Stimulated activated CD8-positive, alpha-beta memory T cell treated with anti-CD3 and anti-CD28 coated beads, Interleukin-2, amount 100 ng/mL, for 1 hour (primary cell): ENCODE measurements at places on chromosomes 11 and 22.
A peak's percentile ranks its signal among the peaks of the same experiment; 100 is the strongest.

DNA sequence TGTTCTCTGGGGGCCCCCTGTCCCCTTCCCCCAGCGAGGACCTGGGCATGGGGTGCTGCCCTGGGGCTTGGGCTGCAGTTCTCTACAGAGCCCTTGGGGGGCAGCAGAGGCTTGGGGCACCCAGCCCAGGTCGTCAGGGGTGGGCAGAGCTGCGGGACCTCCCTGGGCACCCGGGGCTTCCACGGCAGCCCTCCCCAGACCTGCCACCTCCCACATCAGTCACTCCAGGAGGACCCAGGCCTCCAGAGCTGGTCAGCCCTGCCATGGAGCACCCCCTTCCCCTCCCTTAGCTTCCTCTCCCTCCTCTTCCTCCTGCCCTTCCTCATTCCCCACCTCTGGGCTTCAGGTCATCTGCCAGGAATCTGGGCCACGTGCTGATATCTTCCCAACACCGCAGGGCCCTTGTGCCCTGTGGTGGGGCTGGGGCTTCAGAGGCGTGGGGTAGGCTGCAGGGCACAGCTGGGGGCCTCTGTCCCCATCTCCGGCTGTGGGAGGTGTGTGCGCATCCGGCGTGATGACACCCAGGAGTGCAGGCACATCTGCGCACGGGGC lies 5.8 kb downstream of the TSPAN4 start:
- no peak for DNase-seq

- DNase-seq = no peak
Observed at GRCh38 chr11:123371506-123372297, 58.4 kb upstream of the GRAMD1B start.

DNA sequence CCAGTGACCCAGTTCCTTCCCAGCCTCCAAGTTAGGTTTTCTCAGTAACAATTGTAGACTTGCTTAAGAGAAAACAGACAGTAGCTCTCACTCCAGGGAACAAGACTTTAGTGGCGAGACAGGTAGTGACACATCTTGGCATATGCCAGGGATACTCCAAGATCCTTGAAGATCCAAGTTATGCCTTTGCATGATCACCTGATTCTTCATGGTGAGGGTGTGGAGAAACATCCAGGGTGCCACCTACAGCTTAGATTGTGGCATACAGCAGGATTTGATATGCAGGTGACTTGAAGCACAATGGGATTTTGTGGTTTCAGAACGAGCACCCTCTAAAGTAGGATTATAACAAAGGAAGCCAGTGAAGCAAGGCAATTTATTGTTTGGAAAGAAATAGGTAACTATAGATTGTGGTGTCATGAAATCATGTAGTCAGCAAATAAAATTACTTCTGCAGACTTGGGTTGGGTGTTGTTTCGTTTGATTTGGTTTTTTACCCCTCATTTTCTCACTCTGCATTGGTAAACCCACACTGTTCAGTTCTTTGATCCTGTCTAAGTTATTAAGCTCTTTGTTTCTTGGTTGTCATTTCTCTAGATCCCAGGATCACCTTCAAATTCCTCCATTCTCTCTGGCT lies 9.2 kb downstream of the POU2AF3 start:
- no peak for DNase-seq

DNA sequence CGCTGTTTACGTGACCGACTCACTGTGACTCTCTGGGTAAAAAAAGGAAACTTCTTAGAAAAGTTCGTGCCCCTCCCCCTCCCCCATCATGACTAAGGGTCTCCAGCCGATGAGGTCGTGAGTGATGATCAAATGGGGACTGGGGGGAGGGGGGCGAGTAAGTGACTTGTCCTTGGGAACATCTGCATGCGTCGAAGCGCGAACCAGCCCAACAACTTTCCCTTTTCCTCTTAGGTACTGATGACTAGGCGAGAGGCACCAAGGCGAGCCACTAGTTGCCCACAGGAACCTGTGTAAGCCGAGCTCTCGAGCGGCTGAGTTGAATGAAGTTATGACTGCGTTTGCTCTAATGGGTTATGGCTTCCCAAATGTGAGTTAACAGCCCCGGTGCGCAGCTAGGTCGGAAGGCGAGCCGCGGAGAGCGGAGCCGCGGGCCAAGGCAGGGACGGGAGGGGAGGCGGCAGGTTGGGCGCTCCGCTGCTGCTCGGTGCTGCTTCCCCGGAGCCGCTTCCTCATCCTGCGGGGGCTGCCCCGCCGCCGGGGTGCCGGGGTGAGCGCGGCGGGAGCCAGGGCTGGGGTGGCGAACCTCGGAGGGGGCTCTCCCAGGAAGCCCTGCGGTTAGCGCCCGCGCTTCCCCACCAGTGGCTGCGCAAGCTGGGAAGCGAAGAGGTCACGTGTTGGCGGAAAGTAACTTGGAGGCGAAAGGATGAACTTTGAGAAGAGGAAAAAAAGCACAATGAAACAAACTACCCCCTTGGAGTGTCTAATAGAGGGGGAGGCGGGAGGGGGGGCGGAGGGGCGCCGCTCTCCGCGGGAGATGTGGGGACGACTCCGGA lies 22.1 kb upstream of the BDNF start:
- no peak for DNase-seq

DNA sequence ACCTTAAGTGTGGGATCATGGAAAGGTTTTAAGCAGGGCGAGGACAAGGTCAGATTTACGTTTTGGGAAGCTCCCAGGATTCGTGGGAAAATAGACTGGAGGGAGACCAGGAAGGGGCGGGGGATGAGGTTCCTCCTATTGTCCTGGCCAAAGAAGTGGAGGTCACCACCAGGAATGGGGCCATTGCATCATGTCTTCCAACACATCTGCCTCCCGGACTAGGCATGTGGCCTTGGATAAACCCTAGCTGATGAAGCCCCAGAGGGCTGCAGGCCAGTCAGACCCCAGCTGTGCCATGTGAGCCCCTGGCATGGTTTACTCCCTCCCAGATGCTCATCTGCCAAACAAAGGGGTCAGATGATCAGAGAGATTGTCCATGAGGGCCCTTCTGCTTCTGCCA lies 11.5 kb upstream of the YWHAH start:
- DNase-seq = no peak

GRCh38 chr22:30665786-30666185 lies 1.9 kb downstream of the DUSP18 start:
- DNase-seq = no peak

DNA sequence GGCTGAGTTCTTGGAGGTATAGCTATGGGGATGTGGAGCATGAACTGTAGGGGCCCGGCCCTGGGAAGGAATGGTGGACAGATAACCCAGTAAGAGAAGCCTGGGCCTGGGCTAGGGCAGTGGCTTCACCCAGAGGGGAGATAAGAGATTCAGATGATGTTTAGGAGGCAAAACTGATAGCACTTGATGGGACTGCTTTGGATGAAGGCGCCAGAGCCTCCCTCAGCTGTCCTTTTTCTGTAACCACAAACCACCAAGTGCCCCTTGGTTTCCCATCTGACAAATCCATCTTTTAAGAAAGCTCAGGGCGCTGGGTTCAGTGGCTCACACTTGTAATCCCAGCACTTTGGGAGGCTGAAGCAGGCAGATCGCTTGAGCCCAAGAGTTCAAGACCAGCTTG lies 23.4 kb downstream of the RELT start:
- no peak for DNase-seq

DNA sequence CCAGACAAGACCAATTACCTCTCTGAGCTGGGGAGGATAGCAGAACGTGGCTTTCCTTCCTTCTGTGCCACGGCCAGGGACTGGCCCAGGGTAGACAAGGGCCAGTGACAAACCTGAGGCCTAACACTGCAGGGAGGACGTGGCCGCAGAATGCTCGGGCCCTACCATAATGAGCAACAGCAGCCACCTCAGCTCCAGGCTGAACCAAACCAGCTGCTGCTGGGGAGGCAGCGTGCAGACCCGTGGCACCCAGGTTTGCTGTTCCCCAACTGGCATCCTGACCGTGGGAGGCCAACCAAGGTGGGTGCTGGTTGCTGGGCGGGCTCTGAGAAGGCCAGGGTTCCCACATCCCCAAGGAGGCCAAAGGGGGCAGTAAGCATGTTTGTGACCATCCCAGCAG lies 83.0 kb downstream of the MORC2 start:
- DNase-seq = no peak

GRCh38 chr11:113287801-113288200 lies 26.6 kb upstream of the TTC12 start:
- DNase-seq = no peak

GRCh38 chr11:62574363-62575071 lies 826 bp upstream of the EEF1G start:
- DNase-seq = no peak

DNA sequence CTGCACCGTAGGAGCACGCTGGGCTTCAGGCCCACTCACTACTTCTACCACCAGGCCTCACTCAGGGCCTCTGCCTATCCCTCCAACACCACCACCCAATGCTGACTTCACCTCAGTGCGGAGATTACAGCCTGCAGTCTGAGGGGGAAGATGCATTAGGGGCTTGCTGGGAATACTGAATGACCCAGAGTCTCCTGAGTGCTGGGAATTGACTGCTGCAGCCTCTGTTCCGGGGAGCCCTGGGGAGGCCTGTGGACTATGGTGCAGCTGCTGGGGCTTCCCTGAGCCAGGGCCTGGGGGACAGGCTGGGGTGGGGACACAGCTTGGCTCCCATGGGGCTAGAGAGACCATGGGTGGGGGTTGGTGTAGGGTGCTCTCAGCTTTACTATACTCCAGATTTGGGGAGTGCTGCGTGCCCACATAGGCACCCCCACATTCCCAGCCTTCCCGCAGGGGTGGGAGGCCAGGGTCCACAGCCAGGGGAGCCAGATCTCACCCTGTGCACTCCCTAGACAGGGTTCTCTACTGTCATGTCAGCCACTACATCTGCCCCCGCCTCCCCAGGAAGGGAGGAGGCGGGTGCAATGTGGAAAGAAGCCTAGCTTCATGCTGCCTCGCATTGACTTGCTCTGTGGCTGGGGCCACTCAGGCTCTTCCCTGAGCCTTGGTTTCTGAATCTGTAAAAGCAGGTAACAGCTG lies 44.4 kb downstream of the GDPD5 start:
- no peak for DNase-seq

GRCh38 chr22:49362211-49362839 lies 465.3 kb downstream of the BRD1 start:
- DNase-seq = no peak

DNA sequence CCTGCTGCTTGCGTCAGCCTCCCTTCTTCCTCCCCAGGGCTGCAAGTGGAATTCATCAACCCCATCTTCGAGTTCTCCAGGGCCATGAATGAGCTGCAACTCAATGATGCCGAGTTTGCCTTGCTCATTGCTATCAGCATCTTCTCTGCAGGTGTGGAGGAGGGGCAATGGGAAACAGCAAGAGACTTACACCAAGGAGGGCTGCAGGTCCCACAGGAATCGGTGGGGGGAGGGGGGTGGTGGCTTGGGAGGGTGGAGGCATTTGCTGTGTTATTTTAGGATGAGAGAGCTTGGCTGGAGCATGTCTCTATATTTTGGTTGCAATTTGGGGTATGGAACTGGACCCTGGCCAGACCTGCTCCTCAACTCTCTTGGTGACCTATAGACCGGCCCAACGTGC lies 2.1 kb upstream of the MADD start:
- no peak for DNase-seq

- no peak for DNase-seq
Observed at GRCh38 chr22:44702479-44703198, 635 bp downstream of the PRR5 start.

DNA sequence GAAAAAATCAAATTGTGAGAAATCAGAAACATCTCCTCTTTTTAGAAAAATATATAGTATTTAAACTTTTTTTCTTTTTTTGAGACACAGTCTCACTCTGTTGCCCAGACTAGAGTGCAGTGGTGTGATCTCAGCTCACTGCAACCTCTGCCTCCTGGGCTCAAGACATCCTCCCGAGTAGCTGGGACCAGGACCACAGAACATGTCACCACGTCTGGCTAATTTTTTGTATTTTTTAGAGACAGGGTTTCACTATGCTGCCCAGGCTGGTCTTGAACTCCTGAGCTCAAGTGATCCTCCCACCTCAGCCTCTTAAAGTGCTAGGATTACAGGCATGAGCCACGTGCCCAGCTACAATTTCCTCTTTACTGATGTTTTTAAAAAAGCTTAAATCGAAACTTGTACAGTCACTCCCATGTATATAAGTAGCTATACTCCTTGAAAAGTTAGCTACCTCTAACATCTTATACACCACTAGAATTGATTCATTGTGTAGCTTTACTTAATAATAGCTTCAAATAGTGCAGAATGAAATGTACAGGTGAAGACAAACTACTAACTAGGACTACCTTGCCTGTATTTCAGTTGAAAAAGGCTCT lies 10.3 kb downstream of the EIF4G2 start:
- no peak for DNase-seq

DNA sequence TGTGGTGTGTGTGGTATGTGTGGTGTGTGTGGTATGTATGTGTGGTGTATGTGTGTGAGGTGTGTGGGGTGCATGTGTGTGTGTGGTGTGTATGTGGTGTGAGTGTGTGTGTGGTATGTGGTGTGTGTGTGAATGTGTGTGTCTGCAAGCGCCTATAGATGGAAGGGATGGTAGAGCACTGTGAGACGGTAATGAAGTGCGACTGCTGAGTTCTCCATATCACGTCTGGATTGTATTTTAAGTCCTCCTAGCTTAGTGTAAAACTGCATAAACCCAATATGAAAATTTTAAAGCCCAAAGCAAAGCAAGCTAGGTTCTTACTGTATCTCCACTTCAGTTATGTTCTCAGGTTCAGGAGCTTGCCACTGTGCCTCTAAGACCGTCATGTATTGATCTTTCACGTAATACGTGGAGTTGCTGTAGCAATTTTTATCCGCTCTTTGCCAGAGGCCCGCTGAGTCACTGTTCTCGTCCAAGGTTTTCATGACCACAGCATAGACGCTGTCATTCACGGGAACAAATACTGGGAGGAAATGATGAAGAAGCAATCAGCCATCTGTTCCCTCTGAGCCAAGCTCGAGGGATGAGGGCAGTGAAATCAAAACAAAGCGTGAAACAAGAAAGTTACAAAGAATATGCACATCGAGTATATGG lies 5.5 kb downstream of the PLET1 start:
- DNase-seq = no peak

GRCh38 chr11:118834427-118835028 lies 43.6 kb upstream of the DDX6 start:
- no peak for DNase-seq

DNA sequence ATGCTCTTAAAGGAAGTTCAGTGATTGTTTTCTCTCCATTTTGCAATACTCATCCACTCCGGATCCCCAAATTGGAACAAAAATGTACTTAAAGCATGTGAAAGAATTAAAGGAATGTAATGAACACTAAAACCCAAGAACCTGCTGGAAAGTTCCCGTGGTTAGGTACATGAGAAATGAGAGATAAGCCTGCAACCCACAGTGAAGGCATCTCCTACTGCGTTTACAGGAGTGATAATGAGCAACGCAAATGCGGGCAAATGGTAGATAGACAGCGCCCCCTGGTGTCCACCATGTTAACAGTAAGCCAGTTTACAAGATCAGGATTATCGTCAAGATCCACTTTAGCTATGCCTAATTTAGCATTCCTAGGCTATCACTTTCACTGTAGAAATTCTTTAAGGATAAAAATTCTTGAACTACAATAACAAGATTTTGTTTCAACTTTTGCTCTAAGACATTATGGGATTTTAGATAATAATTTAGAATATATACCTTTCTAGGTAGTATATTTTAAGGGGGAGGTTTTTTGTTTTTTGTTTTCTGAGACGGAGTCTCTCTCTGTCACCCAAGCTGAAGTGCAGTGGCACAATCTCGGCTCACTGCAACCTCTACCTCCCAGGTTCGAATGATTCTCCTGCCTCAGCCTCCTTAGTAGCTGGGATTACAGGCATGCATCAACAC lies 29.9 kb downstream of the ALG9 start:
- peak; percentile 69 for DNase-seq
